ENCODE measurements at places on chromosomes 2 and 18.

GRCh38 chr2:37798315-37799005 is 126.6 kb upstream of the RMDN2 start:
- DNase-seq, result no peak

- peak; percentile 23 for DNase-seq
These were observed 30.2 kb upstream of the SSB start for GRCh38 chr2:169768262-169768995.

DNA sequence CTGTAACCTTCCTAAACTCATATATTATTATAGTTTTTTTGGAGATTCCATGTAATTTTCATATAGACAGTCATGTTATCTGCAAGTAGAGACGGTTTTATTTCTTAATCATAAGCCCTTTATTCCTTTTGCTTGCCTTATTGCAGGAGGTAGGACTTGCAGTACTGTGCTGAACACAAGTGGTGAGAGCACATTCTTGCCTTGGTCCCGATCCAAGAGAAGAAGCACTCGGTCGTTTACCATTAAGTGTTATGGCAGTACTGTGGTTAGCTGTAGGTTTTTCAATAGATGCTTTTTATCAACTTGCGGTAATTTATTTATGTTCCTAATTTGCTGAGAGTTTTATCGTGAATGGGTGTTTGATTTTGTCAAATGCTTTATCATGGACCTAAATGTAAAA is 305.7 kb downstream of the DYSF start:
- no peak for DNase-seq

GRCh38 chr2:173355132-173355865 is 627 bp downstream of the CDCA7 start:
- peak; percentile 5 for DNase-seq

DNA sequence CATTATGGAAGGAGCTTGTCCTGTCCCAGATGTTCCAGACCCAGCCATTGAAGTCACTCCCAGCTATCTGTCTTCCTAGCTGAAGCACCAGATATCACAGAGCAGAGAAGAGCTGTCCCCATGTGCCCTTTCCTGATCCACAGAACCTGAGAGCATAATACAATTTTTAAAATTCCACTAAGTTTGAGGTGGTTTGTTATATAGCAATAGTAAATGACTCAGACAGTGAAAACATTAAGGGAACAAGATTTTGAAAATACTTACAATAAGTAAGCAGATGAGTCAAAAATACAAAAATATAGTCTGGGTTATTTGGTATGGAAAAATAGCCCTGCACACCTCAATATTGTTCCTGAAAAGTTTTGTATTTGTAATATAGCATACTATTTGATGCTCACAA is 85.8 kb upstream of the GLS start:
- DNase-seq, result no peak

DNA sequence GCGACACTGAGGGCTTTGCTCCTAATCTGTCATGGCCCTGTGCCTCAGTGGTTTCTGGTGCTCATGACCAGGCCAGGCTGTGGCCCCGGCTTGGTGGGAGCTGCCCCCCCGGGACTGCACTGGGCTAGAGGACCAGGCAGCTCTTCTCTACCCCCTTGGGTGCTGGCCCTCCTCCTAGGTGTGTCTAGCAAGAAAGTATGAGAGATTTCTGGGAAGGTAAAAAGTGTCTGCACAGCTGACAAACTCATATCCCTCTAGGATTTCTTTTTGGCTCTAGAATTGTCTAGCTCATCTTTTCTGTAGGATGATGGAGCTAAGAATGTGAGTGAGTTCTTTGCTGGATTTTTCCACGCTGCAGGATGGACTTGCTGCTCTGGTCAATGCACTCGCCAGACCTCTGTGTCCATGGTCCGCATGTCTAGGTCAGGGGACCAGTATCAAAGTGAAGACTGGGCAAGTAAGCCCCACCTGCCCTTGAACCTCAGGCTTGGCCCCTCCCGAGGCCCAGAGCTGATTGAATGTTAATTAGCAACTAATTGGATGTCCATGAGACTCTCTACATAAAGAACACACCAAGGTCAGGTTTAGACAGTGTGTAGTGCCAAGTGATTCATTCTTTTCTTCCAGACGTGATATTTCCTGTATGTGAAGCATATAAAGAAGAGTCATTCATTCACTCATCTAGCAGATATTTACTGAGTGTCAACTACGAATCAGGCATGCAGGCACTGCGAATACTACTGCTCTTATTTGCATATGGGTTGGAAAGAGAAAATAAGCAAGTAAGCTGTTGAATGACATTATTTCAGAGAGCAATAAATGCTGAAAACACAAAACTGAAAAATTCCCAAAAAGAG is 15.6 kb upstream of the PSD4 start:
- DNase-seq, result no peak

- no peak for DNase-seq
These were observed 7.7 kb downstream of the PSD4 start for GRCh38 chr2:113181258-113182051.

- DNase-seq, result no peak
These were observed 1.6 kb downstream of the ABCA12 start for GRCh38 chr2:215136669-215137328.

DNA sequence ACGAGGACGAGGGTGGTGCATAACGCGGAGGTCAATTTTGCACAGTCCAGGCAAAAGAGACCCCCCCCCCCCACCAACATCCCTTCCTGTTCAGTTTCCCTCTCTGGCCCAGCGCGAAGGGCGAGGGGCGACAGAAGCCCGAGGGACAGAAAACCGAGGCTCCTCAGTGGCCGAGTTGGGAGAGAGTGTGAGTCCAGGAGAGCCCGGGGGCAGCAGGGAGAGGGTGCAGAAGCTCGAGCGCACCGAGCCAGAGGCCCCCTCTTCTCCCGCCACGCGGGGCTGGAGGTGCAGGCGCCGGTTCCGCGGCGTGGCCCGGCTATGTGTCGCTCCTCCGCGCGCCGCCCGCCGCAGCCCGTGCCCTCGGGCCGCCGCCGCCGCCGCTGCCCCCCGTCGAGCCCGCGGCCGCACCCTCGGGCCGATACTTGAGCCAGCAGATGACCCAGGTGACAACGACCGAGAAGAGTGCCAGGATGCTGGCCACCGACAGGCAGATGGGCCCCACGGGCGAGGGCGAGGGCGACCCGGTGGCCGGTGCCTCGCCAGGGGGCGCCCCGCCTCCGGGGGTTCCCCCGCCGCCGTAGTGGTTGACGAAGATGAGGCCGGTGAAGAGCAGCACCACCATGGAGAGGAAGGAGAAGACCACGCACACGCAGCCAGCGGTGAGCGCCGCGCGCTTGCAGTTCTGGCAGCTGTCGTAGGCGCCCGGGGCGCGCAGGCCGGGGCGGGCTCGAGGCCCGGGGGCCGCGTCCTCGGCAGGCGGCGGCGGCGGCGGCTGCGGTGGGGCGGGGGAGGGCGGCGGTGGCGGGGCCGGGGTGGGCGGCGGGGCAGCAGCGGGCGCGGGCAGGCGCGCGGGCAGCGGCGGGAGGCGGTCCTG is 20.2 kb upstream of the PAX3 start:
- no peak for DNase-seq

Data from stimulated activated CD4-positive, alpha-beta T cell treated with anti-CD3 and anti-CD28 coated beads, Interleukin-12 subunit alpha, Interleukin-12 subunit beta, amount 100 ng/mL, for 24 hours (primary cell).